ENCODE measurements at places on chromosomes 7 and 10.
A peak's percentile ranks its signal among the peaks of the same experiment; 100 is the strongest.

GRCh38 chr7:82455295-82455694 is 11.7 kb upstream of the CACNA2D1 start:
- no peak for DNase-seq

DNA sequence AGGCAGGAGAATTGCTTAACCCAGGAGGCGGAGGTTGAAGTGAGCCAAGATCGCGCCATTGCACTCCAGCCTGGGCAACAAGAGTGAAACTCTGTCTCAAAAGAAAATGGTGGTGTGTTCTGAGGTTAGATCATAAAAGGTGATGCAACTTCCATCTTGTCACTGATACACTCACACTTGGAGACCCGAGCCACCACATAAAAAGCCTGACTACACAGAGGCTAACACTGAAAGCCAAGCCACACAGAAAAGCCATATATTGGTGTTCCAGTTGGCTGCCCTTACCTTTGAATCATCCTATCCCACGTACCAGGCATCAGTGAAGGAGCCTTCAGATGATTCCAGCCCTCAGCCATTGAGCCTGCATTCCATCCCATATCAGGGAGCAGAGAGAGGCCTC is 4.0 kb downstream of the MORN4 start:
- no peak for DNase-seq

- DNase-seq: peak; percentile 50
These were observed 4.9 kb upstream of the SLC29A3 start for GRCh38 chr10:71314028-71314693.

DNA sequence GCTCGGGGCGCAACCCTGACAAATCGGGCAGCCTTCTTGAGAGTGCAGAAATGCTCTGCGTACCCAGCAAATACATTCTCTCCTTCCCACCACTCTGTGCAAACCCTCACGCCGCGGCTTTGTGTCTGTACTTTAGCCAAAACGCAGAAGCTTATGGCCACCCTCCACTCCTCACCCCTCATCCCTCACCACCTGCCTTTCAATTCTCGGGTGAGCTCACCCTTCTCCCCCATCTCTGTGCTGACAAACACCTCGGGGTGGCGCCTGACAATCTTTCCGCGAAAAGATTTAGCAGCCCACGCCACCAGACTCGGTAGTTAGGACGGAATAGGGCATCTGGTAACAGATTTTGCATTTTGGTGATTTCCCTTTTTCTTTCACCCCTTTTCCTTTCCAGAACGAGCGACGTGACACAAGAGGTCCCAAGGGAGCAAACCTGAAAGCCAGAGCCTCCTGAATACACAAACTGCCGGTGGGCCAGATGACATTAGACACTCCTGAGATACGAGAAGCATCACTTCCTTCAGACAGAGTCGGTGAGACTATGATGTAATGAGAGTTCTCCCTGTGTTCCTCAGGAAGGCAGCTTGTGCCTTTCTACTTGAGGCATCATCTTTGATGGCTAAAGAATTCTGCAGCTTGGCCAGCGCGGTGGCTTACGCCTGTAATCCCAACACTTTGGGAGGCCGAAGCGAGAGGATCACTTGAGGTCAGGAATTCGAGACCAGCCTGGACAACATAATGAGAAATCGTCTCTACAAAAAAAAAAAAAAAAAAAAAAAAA is 671 bp upstream of the ATAD1 start:
- peak; percentile 31 for DNase-seq

DNA sequence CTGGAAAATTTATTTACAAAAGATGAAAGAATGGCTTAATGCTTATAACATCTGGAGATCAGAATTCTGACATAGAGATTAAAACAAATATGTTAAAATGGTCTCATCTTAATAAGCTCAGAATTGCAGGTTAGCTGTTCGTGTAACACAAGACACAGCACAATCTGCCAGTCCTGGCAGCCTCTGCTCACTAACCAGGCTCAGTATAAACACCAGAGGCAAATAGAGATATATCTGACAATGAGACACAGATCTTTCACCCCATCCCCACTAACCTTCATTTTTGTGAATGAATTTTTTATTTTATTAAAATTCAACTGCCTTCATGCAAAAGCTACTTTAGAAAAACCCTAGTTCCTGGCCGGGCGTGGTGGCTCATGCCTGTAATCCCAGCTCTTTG is 51.8 kb downstream of the RELN start:
- no peak for DNase-seq

DNA sequence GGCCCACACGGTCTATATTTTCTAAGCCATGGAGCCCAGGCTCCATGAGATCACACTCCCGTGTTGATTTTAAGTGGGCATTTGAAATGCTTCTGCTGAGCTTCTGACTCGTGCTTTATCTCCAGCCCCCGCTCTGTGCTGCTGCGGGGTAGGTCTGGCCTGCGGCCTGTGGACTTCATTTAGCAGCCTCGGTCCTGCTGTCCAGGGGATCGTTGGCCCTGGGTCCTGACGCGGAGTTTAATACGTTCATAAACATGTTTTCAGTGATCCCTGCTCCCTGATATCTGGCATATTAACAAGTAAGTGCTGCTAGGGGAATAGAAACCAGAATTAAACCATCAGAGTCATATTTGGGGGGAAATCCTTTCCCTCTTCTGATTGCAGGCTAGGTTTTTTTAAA is 540.3 kb upstream of the MGMT start:
- no peak for DNase-seq

GRCh38 chr10:48744587-48744986 is 59.9 kb downstream of the WDFY4 start:
- no peak for DNase-seq

DNA sequence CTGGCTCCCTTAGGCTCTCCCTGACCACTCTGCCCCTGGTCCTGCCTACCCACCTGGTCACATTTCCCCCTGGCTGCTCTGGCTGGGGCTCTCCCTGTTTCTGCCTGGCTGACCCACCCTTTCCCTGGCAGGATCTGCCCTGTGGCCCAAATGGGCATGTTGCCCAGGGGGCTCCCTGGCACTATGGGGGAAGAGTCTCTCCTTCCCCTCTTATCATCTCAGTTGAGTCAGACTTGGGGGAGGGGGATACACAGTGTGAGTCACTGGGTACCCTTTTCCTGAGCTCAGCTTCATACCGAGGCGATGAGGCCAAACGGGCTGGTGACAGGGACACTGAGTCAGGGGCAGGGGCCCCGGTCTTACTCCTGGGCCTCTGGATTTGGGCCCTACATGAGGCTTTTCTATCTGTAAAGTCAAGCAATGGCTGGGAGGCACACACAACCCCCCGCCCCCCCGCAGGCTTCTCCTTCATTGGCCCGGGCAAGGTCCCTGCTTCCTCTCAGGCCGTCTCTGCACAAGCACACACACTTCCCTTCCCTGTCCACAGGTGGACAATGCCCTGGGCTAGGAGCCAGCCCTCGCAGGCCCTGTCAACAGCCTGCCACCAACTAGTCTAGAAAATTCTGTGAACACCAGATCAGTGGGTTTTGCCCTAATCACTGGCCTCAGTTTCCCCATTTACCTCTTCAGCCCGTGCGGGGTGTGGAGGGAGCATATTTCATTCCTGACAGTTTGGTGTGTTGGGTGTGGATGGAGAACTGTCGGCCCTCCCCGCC is 627 bp upstream of the FLNC start:
- DNase-seq: peak; percentile 82

DNA sequence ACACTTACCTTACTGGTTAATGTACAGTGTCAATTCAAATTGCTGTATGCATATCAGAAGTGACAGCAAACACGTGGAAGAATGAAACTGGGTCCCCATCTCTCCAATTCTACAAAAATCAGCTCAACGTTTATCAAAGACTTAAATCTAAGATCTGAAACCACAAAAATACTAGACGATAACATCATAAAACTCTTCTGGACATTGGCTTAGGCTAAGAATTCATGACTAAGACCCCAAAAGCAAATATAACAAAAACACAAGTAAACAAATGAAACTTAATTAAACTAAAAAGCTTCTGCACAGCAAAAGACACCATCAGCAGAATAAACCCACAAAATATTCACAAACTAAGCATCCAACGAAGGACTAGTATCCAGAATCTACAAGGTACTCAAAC is 35.9 kb upstream of the PFKP start:
- DNase-seq: no peak

- DNase-seq: no peak
These were observed 334.8 kb upstream of the GALNT17 start for GRCh38 chr7:70797109-70797514.

Measured in EL (cell line).